Placental epithelial cell (primary cell): ENCODE measurements at places on chromosomes 3 and 15. TPM values are rescaled to one million over a fixed set of nuclear protein-coding genes. Genes with fewer than 3 reads are reported as not detected.

BCL2A1 gene
- total RNA-seq, result not detected in 2 replicates

ADAMTSL3 gene
- total RNA-seq, result not detected in 2 replicates

SAMMSON gene
- total RNA-seq, result not detected in 2 replicates

FEZF2 gene
- not detected in 2 replicates for total RNA-seq

ITPKA gene
- under 0.01 TPM in 1 of 2 replicates, not detected in the other for total RNA-seq

HIGD2B gene
- total RNA-seq, result 0.39 TPM in 1 of 2 replicates, not detected in the other

CDHR4 gene
- 0.54 and 1.2 TPM in 2 replicates for total RNA-seq

NR1D2 gene
- 30.2 and 38.9 TPM in 2 replicates for total RNA-seq

TMEM45A gene
- 188 and 237 TPM in 2 replicates for total RNA-seq

PTH1R gene
- total RNA-seq, result 8.0 and 12.6 TPM in 2 replicates

CTXN2 gene
- not detected in 2 replicates for total RNA-seq

SLCO3A1 gene
- 5.5 and 6.6 TPM in 2 replicates for total RNA-seq

IMPG2 gene
- total RNA-seq, result 0.22 and 1.2 TPM in 2 replicates

CGGBP1 gene
- 55.4 and 67.3 TPM in 2 replicates for total RNA-seq

HAPLN3 gene
- 3.9 and 11.4 TPM in 2 replicates for total RNA-seq

CLDN16 gene
- total RNA-seq, result not detected in 2 replicates

PRSS50 gene
- total RNA-seq, result 0.54 and 4.3 TPM in 2 replicates

RETNLB gene
- not detected in 2 replicates for total RNA-seq

CHRM5 gene
- under 0.01 and 0.11 TPM in 2 replicates for total RNA-seq

C3orf20 gene
- 0.11 TPM in 1 of 2 replicates, not detected in the other for total RNA-seq

EFHB gene
- total RNA-seq, result 1.6 TPM in 1 of 2 replicates, not detected in the other

GABRB3 gene
- 0.76 and 3.5 TPM in 2 replicates for total RNA-seq

MELTF gene
- total RNA-seq, result 67.6 and 74.6 TPM in 2 replicates

RTP3 gene
- total RNA-seq, result not detected in 2 replicates

DMXL2 gene
- 17.0 and 22.4 TPM in 2 replicates for total RNA-seq

ERICH6 gene
- total RNA-seq, result 0.33 and 0.39 TPM in 2 replicates
